ENCODE measurements at places on chromosomes 11 and 22.
A peak's percentile ranks its signal among the peaks of the same experiment; 100 is the strongest.

GRCh38 chr11:3867209-3868091 is 12.0 kb downstream of the STIM1 start:
- peak; percentile 34 for DNase-seq

- DNase-seq = no peak
These were observed 52.7 kb upstream of the RRM1 start for GRCh38 chr11:4041731-4042391.

GRCh38 chr22:20750461-20751184 is 23.3 kb upstream of the SERPIND1 start:
- DNase-seq = peak; percentile 58

- DNase-seq = peak; percentile 63
These were observed at the start of gene SORL1-AS1 for GRCh38 chr11:121452609-121453150. SORL1-AS1 (minus strand) TSS chr11:121452967.

DNA sequence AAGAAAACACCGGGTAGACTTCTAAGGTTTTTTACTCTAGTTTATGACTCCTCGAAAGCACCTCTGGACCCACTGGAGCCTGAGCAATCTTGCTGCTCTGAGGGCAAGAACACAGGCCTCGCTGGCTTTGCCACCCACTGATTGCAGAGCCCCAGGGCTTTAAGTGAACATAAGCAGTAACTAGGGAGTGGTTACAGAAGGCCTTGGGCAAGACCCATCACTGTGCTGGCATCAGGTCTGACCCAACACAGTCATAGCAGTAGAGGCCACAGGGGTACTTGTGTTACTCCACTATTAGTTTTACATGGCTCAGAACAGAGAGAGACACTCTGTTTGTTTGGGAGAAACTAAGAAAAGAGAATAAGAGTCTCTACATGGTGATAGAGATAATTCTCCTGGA is 684.5 kb downstream of the FAM181B start:
- no peak for DNase-seq

DNA sequence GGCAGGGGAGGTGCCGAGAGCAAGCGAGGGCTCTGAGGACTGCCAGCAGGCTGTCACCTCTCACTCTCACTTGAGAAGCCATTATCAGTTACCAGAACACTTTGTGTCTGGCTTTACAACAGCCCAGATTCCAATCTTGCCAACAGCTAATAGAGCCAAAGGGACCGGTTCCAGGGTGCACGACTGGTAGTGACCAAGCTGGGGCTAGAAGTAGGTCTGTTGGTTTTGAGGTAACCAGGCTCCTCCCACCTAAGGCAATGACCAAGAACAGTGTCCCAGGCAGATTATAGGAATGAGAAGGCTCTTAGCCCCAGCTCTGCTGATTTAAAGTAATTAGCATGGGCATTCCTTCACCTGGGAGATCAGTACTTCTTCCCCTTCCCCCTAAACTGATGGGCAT is 7.2 kb upstream of the IL10RA start:
- DNase-seq = no peak

All from stimulated activated CD4-positive, alpha-beta T cell treated with anti-CD3 and anti-CD28 coated beads, Interleukin-15, amount 100 ng/mL, for 24 hours (primary cell).